CD8-positive, alpha-beta T cell (primary cell): ENCODE measurements at places on chromosomes 13 and 19. TPM values are rescaled to one million over a fixed set of nuclear protein-coding genes. Genes with fewer than 3 reads are reported as not detected.

ZFR2 gene
- 1.9 TPM for total RNA-seq

DNA sequence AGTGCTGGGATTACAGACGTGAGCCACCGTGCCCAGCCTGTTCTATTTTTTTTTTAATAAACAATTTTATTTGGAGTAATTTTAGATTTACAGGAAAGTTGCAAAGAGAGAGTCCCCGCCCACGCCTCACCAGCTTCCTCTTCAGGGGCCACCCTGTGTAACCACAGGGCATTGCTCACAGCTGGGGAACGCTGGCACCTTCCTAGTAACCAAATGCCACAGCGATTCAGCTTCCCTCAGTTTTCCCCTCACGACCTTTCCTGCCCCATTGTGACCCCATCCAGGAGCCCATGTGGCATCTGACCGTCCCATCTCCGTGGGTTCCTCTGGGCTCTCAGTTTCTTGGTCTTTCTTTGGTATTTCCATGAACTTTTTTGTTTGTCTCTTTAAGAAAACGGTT, 83.9 kb downstream of the GNG7 start:
- peak; percentile 76 for DNase-seq

- DNase-seq, result peak; percentile 75
These were observed at the start of gene IL12RB1 for GRCh38 chr19:18086590-18087138. TSS of gene IL12RB1 (minus strand) at chr19:18086934. CDS start at chr19:18086823, 111 bp downstream.

POU4F1 gene
- 0.08 TPM for total RNA-seq

DNA sequence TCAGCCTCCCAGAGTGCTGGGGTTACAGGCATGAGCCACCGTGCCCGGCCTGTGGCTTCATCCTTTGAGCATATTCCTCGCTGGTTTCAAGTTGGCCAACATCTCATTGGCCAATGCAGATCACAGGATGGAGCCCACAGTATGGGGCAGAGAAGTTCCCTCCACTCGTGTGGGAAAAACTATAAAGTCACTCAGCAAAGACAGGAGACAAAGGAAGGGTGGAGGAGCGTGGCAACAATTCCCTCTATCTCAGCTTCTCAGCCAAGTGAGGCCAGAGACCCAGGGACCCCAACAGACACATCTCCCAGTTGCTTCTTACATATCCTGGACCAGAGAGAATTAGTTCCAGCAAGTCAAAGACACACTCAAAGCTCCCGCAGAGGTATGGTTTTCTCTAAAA, 184.6 kb upstream of the SOX1 start:
- no peak for DNase-seq

VSTM1 gene
- total RNA-seq, result not detected

DNA sequence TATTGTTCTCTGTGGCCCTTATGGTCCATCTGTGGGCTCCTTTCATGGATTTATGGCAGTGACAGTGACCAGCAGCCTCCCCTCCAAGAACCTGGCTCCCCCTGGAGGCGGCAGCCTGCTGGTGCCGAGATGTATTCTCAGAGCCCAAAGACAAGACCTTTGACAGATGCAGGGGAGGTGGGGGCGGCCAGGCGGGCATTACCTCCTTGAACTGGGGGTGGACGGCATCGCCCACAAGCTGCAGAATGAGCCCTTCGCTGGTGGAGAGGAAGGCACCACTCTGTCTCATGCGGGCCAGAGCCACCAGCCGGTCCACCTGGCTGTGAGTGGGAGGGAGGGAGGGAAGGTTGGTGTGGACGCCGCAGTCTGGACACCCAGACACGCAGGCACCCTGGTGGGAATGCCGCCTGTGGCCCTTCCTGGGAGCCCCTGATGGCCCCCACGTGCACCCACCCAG, 6.6 kb downstream of the ISOC2 start:
- DNase-seq, result no peak

- DNase-seq, result no peak
These were observed 407.8 kb downstream of the LIG4 start for GRCh38 chr13:107807306-107808073.

GNG7 gene
- 2.9 TPM for total RNA-seq

- no peak for DNase-seq
These were observed 62.2 kb downstream of the ZAR1L start for GRCh38 chr13:32252812-32253438.

DNA sequence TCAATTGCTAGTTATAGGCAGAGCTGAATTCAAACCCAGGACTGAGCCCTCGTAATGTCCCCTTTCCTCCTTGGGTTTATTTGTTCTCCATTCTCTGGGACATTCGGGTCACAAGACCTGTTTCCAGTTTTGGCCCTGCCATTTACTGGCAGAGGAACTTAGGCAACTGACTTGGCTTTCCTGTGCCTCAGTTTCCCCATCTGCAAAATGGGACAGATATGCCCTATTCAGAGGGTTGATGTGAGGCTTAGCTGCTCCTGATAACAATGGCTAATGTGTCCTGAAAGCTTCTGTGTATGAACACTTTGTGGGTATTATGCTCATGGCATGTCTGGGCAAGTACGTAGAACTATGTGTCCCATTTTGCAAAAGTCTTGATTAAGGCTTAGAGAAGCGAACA, 996 bp downstream of the ZNF524 start:
- DNase-seq, result no peak

DNA sequence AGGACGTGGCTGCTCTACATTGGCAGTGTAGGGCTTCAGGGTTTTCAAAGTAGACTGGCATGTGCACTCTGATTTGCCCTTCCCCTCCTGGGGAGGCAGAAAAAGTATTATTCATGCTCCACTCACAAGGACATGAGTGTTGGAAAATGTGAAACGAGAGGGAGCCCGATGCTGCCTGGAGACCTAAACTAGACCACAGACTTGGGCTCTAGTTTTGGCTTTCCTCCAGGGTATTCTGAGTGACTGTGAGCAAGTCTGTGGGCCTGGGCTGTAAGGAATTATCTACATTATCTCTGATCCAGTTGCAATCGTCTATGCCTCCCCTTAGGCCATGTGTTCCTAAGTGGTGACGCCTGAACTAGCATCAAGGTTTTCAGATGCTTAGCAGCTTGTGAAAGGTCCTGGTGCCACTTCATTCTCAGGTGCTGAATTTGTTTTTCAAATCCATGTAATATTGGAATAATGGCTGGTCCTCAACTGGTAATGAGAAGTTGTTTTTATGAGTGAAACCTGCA, 55.0 kb downstream of the MRPL57 start:
- no peak for DNase-seq

DNA sequence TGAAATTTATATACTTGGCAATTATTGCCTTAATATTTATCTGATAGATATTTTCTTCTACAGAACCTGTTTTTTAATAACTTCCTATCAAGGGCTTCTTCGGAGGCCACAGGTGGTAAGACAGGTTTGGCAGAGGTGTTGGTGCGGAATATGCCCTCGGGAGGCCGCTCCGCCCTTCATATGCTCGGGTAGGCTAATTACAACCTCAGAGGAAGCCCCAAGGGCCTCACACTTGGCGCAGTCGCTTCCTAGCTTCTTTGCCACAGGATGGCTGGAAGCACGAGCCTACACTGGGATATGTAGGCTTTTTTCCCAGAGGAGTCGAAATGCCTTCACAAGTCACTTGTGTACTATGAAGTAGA, 68.8 kb downstream of the LMO7 start:
- DNase-seq, result no peak

- no peak for DNase-seq
These were observed 26.0 kb downstream of the SHISA2 start for GRCh38 chr13:26025771-26026170.

DNA sequence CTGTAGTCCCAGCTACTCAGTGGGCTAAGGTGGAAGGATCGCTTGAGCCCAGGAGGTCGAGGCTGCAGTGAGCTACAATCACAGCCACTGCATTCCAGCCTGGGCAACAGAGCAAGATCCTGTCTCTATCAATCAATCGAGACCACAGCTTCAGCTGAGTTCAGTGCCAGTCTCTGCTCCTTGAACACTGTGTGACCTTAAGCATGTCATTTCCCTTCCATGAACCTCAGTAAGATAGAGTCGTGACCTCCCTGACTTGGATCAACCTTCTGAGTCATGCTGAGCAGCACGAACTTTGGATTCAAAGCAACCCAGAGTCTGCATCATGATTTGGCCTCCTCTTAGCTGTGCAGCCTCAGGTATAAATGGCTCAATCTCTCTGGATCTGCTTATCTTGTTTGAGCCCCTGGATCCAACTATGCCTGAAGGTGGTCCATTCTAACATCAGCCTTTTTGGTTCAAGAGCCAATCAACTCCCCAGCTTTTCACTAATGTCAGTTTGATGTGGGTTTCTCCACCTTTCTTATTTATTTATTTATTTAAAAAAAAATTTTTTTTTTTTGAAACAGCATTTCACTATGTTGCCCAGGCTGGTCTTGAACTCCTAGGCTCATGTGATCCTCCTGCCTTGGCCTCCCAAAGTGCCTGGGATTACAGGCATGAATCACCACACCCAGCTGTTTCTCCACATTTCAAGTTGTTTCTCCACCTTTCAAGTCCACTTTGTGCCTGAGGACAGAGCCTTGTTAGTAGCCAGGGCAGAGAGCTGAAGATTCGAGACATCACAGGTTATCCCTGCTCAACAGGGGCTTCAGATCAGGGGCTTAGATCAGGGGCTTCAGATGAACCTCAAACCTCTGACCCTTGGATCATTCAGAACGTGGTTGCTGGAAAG, 26.4 kb downstream of the PTPRS start:
- DNase-seq, result no peak
